SHP77 (cell line): ENCODE measurements at places on chromosomes 4 and X.

- no peak for DNase-seq
Observed at GRCh38 chr4:121977251-121978171, 25.7 kb upstream of the TRPC3 start.

DNA sequence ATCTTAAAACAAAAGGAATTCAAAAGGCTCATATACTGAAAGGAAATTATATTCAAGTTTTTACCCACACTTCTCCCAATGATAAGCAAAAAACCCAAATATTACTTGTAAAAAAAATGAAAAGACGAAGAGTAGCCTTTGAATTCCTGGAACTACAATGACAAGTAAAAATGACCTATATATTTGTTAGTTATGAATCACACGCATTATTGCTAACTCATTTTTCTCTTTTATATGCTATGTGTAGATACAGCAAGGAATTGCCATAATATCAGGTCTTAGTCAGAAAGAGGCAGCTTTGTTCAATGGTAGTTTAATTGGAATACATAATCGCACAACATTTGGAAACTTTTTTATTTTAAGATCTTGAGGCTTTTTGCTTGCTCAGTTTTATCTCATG lies 22.7 kb upstream of the ASB5 start:
- DNase-seq, result no peak

DNA sequence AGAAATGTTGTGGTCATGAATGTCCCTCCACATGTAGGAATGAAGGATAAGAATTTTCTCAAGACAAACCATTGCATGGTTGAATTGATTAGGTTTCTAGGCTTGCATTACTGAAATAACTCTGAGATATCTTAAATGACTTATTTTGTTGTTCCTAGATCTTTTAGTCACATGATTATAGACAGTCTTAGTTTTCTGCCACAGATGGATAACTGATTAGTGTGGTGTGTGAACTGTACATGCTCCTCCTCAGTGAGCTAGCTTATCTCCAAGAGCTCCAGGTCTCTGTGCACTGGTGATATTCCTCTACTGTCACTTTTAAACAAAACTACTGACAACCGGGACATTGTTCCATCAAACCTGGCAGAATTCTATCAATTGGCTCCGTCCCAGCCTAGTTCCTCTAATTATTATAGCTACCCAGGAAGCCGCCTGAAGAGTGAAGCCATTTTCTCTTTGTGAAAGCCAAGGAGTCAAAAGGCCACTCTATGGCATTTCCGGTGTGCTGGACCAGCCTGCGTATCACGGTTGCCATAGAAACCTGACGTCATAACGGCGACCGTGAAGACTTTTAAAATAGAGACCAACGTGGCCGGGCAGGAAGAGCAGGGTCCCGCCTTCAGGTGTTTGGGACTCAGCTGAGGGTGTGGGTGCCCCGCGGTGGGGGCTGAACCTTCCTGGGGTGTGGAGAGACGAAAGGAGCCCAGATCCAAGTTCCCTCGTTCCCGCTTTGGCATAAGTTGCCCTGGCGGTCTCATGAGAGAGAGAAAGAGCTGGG lies 28.1 kb downstream of the BEX3 start:
- peak; percentile 19 for DNase-seq

DNA sequence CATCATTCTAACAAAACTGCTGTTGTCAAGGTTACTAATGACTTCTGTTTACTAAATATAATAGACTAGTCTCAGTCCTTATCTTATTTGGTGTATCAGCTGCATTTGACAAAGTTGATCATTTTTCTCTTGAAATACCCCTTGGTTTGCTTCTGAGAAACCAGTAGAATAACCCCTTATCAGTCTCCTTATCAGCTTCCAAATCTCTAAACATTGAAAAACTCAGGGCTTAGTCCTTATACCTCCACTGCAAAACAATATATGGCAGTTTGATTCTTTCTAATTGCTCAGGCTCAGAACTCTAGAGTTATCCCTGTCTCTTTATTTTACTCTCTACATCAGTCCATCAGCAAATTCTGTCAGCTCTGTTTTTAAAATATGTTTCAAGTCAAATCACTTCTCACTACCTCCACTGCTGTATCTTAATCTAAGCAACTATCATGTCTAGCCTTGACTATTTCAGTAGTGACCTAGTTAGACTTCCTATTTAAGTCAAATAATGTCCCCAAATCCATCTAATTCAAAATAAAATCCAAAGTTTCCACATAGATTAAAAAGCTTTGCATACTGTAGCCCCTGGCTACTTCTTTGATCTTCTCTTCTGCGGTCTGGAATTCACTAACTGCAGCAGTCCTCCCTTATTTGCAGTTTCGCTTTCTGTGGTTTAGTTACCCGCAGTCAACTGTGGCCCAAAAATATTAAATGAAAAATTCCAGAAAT lies 87.1 kb upstream of the NPNT start:
- no peak for DNase-seq

GRCh38 chr4:142614621-142615323 lies 231.3 kb downstream of the INPP4B start:
- no peak for DNase-seq

GRCh38 chr4:16824278-16824806 lies 74.1 kb downstream of the LDB2 start:
- DNase-seq, result no peak

DNA sequence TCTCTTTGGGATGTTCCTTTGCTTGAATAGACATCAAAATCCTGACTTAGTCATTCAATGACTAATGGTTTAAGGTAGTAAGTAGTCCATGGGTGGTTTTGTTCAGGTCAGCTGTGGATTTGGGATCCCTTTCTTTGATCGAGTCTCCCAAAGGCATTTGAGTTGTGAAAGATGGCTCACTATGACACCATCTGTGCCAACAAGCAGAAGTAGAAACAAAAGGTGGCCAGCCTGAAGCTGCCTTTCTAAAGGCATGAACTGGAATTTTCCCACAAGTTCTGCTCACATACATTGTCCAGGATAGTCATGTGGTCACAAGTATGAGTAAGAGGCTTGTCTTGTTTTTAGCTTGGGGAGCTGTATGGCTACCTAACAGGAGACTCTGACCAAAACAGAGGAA lies 129.9 kb downstream of the CCNG2 start:
- no peak for DNase-seq

- no peak for DNase-seq
Observed at GRCh38 chrX:70016513-70016912, 33.2 kb downstream of the AWAT2 start.

- no peak for DNase-seq
Observed at GRCh38 chr4:183165376-183165775, 66.3 kb downstream of the WWC2 start.

DNA sequence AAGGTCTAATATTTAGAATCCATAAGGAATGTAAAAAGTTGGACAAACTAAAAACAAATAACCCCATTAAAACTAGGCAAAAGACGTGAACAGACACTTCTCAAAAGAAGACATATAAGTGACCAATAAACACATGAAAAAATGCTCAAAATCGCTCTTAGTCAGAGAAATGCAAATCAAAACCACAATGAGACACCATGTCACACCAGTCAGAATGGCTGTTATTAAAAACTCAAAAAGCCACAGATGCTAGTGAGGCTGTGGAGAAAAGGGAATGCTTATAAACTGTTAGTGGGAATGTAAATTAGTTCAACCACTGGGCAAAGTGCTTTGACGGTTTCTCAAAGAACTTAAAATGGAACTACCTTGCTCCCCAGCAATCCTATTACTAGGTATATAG lies 674.3 kb upstream of the MAGEB2 start:
- no peak for DNase-seq

DNA sequence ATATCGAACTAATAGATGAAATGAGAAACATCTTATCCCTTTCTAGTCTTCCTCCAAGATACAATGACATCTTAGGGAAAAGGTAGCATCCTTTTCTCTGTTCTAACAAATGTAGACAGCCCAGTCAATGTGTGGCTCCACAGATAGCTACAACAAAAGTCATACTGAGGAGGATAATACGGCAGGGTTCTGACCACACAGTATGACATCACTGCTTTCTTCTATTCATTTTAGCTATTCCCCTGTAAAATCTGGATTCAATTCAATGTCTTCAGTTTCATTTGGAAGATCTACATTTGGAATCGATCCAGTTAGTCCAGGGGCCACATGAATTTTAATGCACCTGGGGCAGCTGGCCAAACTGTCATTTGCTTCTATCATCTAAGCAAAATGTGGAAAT lies 51.4 kb downstream of the ENOX2 start:
- DNase-seq, result peak; percentile 2

- DNase-seq, result no peak
Observed at GRCh38 chr4:99126376-99126775, 17.7 kb downstream of the ADH4 start.

GRCh38 chrX:97452283-97452682 lies 568.6 kb downstream of the RPA4 start:
- DNase-seq, result no peak
